ENCODE measurements at places on chromosomes 11 and 22. TPM values are rescaled to one million over a fixed set of nuclear protein-coding genes. Genes with fewer than 3 reads are reported as not detected.

NRXN2 gene
- 0.15 TPM for polyA plus RNA-seq

NXPE1 gene
- polyA plus RNA-seq, result not detected

HEPHL1 gene
- not detected for polyA plus RNA-seq

LYVE1 gene
- polyA plus RNA-seq, result not detected

HARBI1 gene
- polyA plus RNA-seq, result 2.4 TPM

APOL3 gene
- 0.21 TPM for polyA plus RNA-seq
